Naive thymus-derived CD4-positive, alpha-beta T cell (primary cell): ENCODE measurements at places on chromosomes 2 and 18.
A peak's percentile ranks its signal among the peaks of the same experiment; 100 is the strongest.

DNA sequence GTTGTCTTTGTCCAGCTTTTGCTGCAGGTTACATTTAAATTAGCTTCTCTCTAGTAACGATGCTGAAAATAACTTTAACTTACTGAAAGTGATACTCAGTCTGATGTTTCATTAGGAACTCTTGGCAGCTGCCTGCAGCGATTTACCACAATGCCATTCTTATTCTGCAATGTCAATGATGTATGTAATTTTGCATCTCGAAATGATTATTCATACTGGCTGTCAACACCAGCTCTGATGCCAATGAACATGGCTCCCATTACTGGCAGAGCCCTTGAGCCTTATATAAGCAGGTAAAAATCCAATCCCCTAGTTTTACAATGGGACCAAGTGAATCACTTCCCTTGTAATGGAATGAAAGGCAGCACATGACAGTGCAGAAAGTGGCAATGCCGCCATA, 16.3 kb upstream of the MFF start:
- DNase-seq = no peak

- no peak for DNase-seq
Measured at GRCh38 chr18:56492136-56492535, 146.3 kb downstream of the TXNL1 start.

GRCh38 chr2:210617732-210618330, 61.4 kb downstream of the CPS1 start:
- no peak for DNase-seq

DNA sequence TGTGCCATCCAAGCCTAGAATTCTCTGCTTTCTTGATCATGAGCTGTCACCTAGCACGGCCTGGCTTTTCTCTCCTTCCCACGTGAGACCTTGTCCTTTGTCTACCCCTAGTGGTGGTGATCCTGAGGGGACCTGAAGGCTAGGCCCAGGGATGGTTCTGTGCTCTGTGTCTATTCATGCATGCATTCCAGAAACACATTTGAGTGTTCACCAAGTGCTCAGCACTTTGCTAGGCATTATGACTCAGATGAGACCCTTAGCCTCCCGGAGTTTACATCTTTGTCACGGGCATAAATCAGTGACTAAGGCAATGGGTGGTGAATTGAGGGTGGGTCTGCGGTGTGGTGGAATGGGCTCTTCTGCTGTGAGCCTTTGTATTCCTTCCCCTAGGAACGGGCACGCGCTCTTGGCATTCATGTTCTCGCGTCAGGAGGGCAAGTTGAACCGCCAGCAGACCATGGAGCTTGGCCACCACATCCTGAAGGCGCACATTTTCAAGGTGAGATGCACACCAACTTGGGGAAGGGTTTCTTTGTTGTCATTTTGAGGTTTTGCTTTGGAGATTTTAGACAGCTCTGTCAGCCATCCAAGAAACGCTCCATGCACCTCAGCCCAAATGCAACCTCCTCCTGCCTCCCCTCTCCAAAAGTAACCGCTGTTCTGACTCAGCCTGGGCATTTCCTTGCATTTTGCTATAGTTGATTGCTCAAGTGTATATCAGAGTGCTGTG, 100.9 kb downstream of the WDSUB1 start:
- peak; percentile 30 for DNase-seq

DNA sequence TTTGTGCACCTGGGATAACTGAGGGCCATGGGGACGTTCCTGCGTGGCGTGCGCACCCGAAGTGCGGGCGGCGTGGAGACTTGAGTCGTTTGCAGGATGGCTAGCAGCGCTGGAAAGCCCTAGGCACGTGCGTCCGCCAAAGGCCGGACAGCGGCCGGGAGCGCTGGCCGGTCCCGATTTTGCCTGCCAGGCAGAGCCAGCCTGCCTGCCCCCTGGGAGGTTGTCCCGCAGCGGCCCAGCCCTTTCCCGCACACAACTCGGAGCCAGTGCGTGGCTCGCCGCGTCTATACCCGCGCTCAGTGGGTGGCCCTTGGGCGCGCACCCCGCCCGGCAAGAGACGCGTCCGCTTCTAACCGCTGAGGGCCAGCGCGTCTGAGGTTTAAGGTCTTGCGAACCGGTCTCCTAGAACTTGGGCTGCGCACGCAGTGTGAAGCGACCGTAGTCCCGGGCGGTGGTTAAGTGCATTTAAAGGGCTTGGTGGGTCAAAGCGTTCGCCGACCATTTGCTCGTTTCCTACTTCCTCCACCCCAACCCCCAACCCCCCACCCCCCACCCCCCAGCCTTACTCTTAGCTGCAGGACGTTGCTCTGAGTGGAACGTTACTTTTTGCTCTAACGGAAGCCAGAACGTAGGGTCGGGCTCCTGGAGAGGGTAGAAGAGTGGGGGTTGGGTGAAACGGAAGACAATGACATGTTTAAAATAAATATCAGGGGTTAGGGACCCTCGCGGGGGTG, 627 bp downstream of the CDCA7 start:
- no peak for DNase-seq

- no peak for DNase-seq
Measured at GRCh38 chr2:67945940-67946339, 116.9 kb downstream of the C1D start.

DNA sequence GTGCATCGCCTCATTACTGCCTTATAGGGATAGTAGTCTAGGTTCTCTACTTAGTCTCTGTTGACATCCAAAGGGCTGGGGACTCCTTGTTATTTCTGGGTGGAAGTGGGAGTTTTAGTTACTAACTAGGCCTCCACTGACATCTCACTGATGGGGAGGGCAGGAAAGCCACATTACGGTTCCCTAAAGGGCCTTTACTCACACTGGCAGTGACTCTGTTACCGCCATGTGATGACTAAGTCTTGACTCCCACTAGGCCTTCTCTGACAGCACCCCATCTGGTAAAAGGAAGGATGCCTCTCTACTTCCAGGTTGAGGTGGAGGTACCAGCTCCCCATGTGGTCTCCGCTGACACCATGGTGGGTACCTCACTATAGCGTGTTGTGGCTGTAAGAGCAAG, 14.0 kb upstream of the BCL2L11 start:
- no peak for DNase-seq

- DNase-seq = no peak
Measured at GRCh38 chr2:106065983-106066820, 127.9 kb downstream of the UXS1 start.
